ENCODE measurements at places on chromosomes 7 and 10. TPM values are rescaled to one million over a fixed set of nuclear protein-coding genes. Genes with fewer than 3 reads are reported as not detected.

DNA sequence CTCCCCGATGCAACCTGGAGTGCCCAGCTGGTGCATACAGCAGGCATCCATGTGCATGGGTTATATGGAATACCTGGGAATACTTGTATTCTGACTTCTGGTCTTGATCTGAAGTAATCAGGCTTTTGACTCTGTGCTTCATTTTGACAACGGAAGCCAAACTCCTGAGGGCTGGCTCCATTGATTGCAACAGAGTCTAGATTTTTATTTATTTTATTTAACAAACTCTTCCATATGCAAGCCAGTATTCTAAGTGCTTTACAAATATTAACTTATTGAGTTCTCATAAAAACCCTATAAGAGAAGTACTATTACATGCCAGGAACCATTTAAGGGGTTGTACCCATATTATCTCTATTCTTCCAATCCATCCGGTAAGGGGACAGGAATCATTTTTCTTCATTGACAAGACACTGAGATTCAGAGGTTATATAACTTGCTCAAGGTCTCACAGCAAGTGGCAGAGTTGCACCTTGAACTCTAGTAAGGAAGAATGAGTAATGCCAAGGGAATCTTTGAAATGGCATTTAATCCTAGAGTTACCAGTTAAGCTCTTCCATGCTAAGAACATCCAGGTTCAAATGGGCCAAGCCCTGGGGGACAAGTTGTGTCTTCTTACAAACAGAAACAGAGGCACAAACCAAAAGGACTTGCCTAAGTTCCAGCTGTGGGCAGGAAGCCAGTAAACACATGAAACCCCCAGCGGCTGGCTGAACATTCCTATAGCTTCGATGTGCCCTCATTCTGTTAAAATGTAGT lies 241.0 kb downstream of the WDR11 start:
- DNase-seq: no peak

Gene STX1A
- total RNA-seq: 1.8 TPM

Gene SLC29A4
- 2.0 TPM for total RNA-seq

Gene CNOT4
- total RNA-seq: 29.0 TPM

All from heart right ventricle (tissue), 16 donors.